NCI-H1048 (cell line): ENCODE measurements at places on chromosomes 6 and 20.
A peak's percentile ranks its signal among the peaks of the same experiment; 100 is the strongest.

DNA sequence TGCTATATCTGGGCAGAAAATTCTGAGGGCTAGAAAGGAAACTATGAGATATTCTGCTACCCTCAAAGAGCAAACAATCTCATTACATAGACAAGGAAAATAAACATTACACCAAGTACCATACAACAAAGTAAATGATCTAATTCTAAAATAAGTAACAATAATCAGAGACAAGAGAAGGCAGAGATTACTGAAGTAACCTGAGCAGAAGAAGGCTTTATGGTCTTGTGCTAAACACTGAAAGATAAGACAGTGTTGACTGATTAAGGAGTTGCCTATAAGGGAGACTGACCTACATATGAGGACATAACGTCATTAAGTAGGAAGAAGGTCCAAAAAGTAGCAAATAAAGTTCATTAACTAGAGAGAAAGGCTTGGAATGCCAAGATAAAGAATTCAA is 134.2 kb downstream of the MTFR2 start:
- no peak for DNase-seq

DNA sequence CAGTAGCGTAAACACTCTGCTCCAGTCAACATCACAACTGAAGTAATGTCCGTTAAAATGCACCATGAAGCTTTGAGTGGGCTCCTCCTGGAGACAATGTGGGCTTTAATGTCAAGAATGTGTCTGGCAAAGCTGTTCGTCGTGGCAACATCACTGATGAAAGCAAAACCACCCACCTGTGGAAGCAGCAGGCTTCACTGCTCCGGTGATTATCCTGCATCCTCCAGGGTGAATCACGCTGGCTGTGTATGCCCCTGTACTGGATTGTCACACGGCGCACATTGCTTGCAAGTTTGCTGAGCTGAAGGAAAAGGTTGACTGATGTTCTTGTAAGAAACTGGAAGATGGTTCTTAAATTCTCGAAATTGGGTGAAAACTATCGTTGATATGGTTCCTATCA is 128.5 kb downstream of the MOXD1 start:
- DNase-seq = no peak

- DNase-seq = no peak
Measured at GRCh38 chr20:18019068-18019467, 38.6 kb downstream of the OVOL2 start.

GRCh38 chr20:23541776-23542175 is 26.5 kb downstream of the CST9L start:
- no peak for DNase-seq

DNA sequence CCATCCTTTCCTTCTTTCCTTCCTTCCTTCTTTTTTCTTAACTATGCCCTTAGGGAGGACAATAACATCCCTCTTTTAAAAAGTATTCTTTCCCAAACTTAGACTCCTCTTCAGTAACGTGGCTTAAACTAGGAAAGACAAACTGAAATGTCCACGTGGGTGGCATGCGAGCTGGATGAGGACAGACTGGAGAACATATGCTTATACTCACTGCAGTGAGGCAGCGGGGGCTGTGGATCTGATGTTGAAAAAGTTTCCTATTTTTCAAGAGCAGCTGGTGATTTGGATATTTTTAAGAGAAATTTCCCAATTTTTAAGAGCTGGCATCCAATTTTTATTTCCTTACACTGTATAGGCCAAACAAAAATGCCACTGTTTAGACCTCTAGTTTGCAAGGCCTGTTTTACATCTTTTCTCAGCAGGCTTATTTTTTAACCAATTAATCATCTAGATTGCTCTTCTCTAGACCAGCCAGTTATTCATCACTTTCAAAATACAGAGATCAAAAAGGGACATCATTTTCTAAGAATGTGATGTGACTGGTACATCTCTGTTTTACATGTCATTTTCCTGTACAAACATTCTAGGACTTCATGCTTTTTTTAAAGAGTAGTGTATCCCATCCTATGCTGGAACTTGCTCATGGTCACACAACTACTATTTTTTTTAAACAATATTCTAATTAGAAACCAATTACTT is 226.5 kb downstream of the BTBD9 start:
- no peak for DNase-seq

DNA sequence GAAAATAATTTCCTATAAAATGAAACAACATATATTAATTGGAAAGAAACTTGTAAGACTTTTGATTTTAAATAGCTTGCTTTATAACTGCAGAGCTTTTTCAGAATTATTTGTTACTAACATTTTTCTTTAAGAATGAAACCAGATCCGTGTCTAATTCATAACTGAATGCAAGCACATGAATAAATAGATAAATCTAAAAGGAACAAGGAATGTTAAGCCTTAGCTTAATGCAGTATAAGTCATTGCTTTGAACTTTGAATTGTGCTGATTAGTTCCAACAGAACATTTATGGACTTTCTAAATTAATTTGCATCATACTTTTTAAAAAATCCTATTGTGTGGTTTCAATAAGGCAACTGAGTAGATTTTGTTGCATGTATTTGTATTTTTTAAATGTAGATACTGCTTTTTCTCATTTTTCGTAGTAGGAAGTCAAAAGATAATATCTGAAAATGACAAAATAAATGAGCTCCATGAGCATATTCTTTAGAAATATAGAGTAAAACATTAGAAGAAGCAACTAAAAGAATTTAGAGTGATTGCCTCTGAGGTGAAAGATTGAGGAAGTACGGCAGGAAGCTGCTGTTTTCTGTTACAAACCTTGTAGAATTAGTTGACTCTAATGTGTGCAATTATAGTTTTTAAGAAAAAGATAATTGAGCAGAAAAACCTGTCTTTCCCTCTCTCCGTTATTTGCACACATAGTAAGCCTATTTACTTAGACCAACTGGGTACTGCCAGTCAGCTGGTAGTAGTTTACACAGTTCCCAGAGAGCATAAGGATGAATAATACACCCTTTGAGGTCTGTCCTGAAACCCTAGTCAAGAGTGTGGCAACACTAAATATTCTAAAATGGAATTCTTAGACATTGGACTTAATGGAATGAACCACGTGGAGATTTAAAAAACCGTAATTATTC is 32.6 kb upstream of the SLC35D3 start:
- no peak for DNase-seq

GRCh38 chr6:134374491-134375219 is 56.7 kb upstream of the SGK1 start:
- no peak for DNase-seq

DNA sequence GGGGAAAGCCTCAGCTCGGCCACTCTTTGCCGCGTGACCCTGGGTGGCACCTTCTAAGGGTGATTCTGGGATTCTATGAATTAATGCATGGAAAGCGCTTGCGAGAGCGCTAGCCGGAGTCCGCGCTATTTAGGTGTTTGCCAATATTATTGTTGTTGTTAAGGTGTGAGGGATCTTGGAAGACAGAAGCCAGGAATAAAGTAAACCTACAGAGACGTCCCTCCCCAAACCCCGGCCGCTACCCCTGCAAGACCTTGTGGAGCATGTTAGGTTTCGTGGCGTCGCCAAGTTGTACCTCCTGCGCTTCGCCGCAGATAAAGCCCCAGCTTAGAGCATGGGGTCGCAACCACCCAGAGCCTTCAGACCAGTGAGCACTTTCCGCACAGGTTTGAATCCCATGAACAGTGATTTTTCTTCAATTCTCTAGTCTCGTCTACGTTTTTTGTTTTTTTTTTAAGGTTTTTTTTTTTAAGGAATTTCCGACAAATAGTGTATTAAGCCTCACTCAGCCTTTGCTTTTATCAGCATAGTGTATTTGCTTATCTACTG is 16.9 kb upstream of the ZSCAN9 start:
- no peak for DNase-seq

DNA sequence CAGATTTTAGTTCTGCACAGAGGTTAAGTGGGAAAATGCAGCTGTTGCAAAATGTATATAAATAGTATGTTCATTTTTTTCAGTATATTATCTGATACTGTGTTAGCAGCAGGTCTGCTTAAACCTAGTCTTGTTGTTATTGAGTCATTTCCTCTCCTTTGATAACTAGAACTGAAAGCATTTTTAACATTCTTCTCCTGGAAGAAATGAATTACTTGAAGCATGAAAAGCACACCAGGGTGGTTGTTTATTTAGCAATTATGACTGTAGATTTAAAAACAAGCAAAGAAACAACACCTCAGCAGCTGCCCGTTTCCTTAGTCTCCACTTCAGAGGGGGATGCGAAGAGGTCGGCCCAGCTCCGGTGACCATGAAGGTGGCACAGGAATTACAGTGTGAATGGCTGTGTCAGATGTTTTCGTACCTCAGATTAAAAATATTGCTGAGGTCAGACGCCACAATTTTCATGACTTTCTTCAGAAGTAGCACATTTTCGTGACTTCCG is 53.5 kb downstream of the GOPC start:
- DNase-seq = no peak

- no peak for DNase-seq
Measured at GRCh38 chr6:167558246-167559177, 233.6 kb downstream of the TTLL2 start.

- no peak for DNase-seq
Measured at GRCh38 chr6:168638468-168639271, 197.7 kb downstream of the SMOC2 start.

GRCh38 chr6:74871757-74872156 is 334.1 kb downstream of the COL12A1 start:
- DNase-seq = peak; percentile 16

- DNase-seq = peak; percentile 27
Measured at GRCh38 chr20:57481281-57481711, 43.6 kb downstream of the CTCFL start.

GRCh38 chr20:5973172-5973571 is 22.7 kb downstream of the MCM8 start:
- no peak for DNase-seq

DNA sequence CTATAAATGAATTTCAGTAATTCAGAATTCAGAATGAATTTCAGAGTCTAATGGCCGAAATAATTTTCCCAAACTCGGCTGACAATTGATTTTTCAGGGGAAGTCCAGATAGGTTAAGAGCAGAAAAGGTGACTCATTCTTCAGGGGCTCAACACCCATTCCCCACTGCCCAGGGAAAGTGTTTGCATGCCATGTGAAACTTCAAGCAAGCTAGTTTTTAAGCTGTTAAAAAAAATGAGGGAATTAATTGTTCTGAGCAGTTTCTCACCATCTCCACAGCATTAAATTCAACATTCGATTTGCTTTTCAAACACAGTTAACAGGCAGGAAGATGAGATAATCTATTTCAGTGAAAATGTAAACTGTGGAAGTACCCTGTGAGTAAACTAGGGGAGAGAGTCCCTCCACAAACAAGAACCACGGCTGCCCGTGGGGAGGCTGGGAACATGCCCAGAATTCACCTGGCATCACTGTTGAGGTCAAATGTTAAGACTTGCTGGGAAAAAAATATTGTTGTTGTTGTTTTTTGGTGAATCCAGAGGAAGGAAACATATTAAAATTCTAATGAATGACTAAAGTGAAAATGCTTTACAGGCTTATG is 650.8 kb upstream of the AGPAT4 start:
- no peak for DNase-seq

DNA sequence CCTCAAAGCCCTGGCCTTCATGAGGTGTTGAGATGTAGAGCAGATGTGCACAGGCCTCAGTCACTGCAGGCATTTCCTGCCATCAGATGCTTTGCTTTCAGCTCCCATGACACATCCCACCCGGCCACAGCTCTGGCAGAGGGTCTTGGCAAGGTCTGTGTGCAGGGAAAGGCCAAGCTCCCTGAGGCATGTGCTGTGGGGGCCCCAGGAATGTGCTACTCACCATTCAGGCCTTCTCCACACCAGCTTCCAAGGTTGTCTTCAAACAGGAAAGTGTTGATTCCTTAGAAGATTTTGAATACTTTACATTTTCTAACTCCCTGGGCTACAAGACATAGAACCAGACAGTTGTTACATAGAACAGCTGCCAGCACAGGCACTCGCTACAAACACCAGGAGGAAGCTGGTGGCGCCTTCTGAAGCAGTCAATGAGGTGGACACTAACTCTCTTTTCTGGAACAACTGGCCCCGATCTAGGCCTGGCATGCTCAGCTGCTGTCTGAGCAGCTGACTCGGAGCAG is 27.8 kb downstream of the CASS4 start:
- no peak for DNase-seq

- no peak for DNase-seq
Measured at GRCh38 chr6:5081182-5081581, 4.0 kb upstream of the PPP1R3G start.

DNA sequence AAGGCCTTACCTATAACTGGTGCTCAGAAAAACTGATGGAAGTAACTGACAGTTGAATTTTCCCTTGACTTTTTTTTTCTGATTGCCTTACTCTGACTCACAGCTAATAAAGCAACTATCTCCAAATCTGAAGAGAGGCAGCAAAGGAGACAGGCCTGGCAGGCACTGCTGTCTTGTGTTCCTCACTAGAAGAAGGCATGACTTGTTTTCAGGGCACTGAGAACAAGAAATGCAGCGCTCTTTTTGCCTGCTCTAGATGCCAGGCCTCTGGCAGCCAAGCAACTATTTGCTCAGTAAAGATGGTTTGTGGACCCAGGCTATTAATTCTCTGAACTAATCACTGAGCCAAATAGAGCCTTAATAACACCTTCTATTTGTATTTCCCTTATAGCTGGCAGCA is 155.1 kb downstream of the PRDM13 start:
- no peak for DNase-seq

DNA sequence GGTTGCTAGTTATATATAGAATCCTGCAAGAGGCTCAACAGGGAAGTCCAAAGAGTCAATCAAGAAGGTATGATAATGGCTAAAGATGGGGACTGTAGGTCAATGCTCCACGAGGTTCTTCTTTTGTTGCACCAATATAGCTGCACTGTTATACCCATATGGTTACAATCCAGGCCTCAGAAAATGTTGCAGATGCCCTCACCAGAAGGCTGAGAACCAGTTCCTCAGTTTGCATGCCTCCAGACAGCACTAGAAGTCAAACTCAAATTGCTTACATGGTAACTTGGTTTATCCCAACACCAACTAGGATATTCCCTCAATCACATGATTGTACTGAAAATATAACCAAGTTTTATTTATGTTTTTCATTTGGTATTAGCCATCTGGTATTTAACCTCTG is 12.1 kb downstream of the EEF1A1 start:
- DNase-seq = no peak
